ENCODE measurements at places on chromosomes 7 and 10.

DNA sequence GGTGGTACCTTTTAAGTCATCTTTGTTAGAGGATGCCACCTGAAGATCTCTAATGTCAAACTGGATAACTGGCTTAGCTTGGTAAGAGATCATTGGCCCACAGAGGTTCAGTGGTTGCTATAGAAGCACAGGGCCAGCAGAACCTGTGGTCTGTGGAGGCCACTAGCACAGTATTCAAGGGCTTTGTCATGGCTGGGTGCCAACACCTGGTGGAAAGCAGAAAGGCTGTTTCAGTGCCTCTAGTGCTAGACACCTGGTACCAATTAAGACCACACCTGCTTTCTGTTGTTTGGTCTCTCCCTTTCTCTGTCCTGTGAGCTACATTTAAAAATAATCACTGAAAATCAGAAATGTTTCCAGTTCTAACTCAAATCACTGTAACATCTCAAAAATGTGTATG is 10.0 kb upstream of the PCGF5 start:
- DNase-seq = no peak

DNA sequence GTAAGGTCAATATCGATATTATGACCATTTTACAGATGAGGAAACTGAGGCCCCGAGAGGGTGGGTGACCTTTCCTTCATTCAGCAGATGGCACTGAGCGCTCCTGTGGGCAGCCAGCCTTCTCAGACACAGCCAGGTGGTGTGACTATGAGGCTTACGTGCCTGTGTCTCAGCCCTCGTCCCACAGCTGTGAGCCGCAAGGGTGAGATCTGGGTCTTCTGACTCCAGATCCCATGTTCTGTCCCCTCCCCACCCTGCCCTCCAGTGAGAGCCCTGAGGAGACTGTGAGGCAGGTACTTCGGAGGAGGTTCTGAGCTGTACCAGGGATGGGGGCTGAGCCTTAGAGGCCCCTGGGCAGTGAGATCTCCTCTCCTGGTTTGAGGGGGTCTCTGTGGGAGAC is 613.8 kb upstream of the FOXK1 start:
- DNase-seq = no peak

- no peak for DNase-seq
These were observed 40.1 kb downstream of the PARP12 start for GRCh38 chr7:140022582-140023211.

DNA sequence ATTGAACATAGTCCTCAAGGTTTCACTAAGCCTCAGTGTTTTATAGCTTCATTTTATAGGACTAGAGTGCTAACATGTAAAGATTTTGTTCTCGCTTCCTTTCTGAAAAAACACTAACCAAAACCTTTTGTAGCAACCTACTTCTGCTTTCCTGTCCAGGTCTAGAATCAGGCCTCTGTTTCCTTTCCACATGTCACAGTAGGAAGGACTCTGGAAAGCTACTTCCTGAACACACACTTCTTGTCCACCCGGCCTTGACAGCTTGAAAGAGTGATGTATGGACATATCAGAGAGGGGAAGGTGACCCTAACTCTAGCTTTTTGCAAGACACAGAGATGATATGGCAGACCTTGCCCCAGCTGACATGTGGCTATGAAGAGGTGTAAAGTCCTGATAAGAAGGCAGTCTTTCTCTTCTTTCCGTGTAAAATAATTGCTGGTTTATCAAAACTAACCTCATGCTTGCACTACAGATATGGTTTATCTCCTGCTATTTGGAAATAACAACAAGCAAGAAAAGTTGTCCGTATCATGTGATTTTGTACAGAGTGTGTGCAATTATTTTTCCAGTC is 175.4 kb downstream of the SKAP2 start:
- no peak for DNase-seq

- no peak for DNase-seq
These were observed 404.2 kb downstream of the THSD7A start for GRCh38 chr7:11427686-11428273.

- DNase-seq = no peak
These were observed 127.3 kb downstream of the RNLS start for GRCh38 chr10:88455831-88456230.

- DNase-seq = no peak
These were observed 906.7 kb downstream of the GRID1 start for GRCh38 chr10:85459906-85460305.

DNA sequence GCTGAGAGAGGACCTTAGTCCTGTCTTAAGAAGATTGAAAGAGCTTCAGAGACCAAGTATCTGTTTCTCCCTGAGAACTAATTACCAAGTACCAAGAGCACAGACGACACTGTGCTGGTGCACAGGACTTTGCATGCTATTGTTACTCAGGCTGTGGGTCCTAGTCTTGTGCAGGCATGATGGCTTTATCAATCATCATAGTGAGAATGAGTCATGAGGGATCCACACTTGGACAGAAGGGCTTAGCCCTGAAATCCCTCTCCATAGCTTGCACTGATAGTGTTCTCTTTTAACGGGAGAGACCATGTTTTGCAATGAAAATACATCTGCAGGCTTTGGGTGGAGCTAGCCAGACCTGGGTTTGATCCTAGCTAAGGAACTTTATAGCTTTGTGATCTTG is 93.3 kb downstream of the SORCS3 start:
- no peak for DNase-seq
